Activated CD4-positive, alpha-beta memory T cell treated with anti-CD3 and anti-CD28 coated beads for 36 hours (primary cell): ENCODE measurements at places on chromosomes 3 and 15. TPM values are rescaled to one million over a fixed set of nuclear protein-coding genes. Genes with fewer than 3 reads are reported as not detected.

CORO2B gene
- total RNA-seq, result 0.19 TPM

TTLL13 gene
- 0.55 TPM for total RNA-seq

GABRR3 gene
- not detected for total RNA-seq

SV2B gene
- 0.02 TPM for total RNA-seq

CDC25A gene
- total RNA-seq, result 33.7 TPM

GOLGA8T gene
- 0.19 TPM for total RNA-seq
